OCI-LY7 (cell line): ENCODE measurements at places on chromosomes 7 and 10.
A peak's percentile ranks its signal among the peaks of the same experiment; 100 is the strongest.

DNA sequence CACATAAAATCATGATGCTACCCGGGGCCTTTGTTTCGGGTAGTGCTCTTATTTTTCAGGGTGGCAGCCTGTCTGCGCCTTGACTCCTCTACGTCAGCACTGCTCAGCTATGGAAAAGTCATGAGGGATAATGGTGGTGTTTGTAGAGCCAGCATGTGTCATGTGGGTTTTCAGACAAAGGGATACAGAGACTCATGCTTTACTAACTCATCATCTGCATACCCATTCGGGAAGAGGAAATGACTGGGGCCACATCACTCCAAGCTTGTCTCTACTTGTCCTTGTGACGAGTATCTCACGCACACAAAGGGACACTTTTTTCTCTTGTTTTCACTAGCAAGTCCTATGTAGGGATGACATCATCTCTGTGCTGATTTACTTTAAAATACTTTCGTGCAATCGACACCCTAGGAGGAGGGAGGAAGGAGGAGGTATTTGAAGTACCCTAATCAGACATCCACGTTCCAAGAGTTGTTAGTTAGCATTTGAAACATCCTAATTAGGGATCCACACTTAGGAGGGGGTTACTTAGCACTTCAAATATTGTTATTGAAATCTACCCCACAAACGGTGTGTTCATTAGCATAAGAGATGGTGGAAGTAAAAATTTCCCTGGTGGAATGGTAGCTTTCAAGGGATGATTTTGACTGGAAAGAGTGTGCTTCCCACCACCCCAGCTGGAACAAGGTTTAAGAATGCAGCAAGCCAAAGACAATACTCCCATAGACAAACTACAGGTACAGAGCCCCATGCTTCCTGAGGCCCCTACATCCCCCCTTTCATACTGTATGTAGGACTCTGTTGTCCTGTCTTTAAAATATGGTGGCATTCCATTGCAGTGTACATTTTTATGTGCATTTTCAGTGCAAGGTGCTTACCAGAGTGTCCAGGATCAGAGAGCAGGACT lies 52.0 kb downstream of the THNSL1 start:
- no peak for DNase-seq

DNA sequence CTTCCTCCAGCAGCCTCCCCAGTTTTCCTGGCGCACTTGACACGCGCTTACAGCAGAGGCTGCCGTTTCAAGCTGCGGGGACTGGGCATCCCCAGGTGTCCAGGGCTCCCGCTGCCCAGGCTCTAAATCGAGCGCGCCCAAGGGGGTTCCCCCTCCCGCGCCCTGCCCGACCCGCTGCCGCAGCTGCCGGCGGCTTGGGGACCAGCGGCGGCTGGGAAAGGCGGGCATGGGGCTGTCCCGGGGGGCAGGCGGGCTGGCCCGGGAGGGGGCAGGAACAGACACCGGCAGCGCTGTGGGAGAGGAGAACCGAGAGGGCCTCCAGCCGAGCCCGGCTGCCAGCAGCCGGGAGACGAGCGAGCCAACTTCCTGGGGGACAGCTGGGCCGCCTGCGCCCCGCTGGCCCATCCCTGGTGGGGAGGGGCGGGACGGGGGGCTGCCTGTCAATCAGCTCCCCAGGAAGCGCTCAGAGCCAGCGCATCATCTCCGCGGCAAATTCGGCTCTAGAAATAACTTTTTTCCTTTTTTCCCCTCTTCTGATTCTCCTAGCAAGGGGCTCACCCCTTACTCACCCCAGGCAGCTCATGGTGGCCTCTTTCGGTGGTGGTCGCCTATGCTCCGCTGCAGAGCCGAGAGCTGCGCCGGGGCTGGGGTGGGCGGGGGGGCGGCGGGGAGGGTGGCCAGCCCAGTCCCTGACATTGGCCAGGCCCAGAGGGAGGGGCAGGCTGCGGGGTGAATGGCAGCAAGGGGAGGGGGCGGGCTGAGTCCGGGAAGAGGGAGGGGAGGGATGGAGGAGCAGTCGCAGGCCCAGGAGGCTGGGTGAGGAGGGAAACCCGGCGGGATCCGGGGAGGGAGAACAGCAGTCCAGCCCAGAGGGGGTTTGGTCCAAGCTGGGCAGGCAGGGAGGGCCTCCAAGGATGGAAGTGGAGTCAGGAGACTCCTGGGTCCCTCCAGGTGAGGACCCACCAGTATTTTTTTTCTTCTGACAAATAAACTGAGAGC lies 14.7 kb downstream of the GRID2IP start:
- no peak for DNase-seq

- no peak for DNase-seq
Measured at GRCh38 chr7:44274623-44274975, 50.8 kb downstream of the CAMK2B start.

DNA sequence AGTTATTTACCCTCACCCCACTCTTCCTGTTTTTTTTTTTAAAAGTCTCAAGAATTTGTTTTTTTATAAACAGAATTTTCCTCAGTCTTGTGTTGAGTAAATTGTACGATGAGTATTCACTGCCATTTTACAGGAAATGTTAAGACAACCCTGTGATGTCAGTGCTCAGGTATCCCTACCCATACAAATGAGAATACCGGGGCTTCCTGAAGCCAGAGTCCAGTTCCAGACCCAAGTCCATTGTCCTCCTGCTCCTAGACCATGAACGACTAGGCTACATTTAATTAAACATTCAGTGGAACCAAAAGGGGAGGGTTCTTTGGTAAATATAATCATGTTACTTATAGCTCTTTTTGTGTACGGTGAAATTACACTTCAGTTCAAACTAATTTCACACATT lies 79.2 kb downstream of the GNAI1 start:
- DNase-seq, result no peak

- peak; percentile 77 for DNase-seq
Measured at GRCh38 chr10:75187961-75188426, 22.6 kb upstream of the VDAC2 start.

DNA sequence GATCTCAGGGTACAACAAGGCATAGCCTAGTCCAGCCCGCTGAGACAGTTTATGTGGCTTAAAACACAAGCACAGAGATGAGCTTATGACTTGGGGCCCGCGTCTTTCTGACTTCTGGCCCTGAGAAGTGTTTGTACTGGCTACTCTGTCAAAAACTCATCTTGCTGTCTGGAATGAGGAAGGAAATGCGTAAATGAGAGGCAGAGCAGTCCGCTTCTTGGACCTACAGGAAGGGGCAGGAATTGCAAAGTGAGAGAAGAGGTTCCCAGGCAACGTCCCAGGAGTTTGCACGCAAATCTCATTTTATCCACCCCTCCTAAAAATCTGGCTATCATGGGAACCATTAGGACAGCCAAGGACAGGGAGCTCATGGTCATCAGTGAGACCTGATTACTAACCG lies 5.5 kb downstream of the ANXA11 start:
- no peak for DNase-seq

- no peak for DNase-seq
Measured at GRCh38 chr10:119029613-119030420, at the start of gene NANOS1. NANOS1 (plus strand) TSS chr10:119029714; CDS start chr10:119029802, 88 bp downstream.

DNA sequence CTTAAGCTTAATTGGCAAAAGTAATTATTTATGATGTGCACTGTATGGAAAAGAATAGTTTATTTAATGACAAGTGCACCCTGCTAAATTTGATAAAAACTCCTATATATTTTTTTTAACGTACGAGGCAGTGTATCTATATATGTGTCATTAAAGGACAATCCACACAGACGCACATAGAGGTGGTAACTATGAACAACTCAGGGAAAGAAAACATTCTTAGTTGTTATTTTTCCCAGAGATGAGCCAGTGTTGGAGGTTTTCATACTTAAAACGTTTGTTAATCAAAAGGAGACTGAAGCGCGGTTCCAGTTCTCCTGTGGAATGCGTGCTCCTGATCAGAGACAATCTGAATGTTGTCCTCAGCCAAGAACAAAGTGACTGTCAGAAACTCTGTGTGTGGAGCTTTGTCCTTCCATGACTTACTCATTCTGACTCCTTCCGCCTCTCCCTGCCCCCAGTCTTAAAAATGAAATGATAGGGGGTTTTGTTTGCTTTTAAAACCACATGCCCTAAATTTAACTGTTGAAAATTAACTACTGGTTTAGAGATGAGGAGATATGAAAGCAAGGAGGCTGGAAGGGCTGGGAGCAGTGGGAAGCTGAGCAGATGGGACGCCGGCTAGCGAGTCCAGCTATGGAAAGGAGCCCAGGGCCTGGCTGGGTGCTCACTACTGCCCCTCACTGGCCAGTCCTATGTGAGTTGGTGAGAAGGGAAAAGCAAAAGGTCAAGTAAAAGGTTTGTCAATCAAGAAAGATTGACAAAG lies 99.6 kb downstream of the SVIL start:
- no peak for DNase-seq

DNA sequence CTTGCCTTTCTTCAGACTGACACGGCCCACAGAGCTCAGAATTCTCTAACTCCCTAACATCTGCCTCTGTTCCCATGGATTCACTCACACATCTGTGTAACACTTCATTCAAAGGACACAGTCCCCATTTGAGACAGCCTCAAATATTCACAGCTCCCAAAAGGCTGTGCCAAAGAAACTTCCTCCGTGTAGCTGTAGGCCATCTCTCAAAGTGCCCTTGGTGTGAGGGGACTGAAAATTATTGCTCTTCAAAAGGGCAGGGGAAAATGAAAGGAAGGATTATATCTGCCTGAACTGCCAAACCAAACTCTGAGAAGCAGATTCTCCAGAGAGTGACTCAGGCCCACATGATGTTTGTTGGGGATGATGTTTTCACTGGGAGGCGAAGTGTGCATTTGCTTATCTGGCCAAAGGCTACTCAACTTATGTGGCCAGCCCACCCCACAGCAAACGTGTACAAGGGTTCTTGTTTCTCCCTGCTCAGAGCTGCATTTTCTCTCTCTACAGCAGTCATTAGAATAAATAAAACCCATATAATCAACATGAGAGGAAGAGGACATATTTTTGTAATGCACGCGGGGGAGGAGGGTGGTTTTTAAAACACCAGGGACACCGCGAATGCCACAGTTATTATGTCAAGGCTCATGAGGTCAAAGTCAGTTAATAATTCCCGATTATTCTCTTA lies 302.4 kb upstream of the NFE2L3 start:
- no peak for DNase-seq

GRCh38 chr10:29874606-29875269 lies 184.6 kb downstream of the JCAD start:
- no peak for DNase-seq

DNA sequence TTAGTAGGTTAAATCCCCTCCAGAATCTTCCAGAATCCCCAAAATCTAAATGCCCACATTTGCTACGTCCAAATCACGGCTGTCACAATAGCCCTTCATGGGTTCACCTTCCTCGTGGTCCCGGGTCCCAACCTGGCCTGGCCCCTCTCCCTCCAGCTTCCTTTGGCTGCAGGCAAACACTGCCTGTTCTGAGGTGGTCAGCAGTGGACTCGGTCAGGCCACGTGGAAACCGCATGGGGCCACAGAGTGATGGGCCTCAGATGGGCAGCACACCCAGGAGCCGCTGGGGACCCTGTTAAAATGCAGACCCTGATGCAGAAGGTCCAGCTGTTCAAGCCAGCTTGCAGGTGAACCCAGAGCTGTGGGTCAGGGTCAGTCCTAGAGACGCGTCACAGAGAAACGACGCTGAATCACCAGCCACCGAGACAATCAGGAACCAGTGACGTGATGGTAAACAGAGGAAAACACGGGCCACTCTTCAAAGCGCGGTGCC lies 588.6 kb downstream of the DNAJB6 start:
- DNase-seq, result no peak

DNA sequence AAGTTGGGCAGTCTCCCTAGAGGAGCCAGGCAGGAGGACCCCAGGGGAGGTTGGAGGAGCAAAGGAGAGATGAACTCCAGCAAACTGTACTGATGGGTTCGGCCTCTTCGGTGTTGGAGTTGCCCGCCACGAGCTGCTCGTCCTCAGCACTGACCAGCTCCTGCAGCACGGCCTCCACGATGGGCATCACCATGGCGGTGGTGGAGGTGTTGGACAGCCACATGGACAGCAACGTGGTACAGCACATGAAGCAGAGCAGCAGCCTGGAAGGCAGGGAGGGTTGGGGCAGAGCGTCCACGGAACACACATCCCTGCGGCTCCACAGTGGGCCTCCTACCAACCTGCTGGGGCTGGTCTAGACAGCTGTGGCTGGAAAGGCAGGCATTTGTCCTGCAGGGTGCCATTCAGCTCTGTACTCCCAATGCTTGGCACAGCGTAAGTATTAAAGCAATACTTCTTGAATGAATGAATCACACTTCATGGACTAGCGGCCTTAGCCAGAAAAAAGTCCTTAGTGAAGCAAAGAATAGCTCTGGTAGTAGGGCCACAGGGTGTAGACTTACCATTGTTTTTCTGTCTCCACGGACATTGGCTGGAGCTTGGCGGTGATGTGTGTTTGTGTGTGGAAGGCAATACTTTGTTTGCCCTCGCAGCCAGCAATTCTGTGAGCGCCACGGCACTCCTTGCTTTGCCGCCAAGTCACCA lies 21.8 kb downstream of the SLC13A4 start:
- DNase-seq, result no peak

- no peak for DNase-seq
Measured at GRCh38 chr10:2509081-2509531, 558.2 kb upstream of the PFKP start.

DNA sequence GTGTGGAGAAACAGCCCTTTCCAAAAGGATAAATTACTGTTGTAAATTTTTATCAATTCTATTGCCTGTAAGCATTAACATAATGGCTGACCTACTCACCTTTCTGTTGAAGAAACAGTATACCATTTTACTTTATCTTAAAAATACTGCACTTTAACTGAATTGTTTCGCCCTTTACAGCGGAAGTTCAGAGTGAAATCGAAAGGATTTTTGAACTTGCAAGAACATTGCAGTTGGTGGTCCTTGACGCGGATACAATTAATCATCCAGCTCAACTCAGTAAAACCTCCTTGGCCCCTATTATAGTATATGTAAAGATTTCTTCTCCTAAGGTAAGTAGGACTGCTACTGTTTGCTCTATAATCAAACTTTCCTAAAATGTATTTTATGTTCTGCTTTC lies 117.5 kb downstream of the NSUN6 start:
- DNase-seq, result no peak

DNA sequence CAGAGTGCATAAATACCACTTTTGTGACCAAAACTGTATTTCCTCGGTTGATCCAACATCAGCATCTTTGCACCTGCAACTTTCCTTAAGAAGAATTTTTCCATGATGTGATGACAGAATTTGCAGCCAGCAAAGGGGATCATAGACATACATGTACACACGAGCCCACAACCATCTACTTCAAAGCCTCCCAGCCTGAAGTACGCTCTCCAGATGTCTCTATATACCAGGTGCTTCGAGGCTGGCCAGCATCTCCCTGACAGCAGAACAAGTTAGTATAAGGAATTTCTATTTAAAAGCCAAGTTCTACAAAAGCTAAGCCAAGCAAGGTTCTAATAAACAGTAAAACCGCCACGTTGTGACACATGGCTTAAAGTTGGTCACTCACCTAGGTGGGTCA lies 328.5 kb downstream of the KCNMA1 start:
- no peak for DNase-seq

DNA sequence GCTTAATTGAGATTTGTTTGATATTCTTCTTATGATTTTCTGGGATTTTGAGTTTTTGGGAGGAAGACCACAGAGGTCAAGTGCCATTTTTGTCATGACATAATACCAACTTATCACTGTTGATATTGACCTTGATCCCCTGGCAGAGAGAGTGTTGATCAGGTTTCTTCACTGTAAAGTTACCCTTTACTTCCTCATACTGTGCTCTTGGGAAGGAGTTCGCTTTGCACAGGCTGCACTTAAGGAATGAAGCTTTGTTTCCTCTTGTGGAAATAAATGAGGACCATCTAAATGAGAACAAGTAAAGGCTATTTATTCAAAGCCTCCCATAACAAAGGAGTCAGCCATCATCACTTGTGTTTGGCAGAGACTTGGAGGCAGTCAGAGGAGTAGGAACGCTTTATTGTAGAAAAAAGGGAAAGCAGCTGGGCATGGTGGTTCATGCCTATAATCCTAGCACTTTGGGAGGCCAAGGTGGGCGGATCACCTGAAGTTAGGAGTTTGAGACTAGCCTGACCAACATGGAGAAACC lies 16.1 kb downstream of the ST7 start:
- DNase-seq, result no peak
